ENCODE measurements at places on chromosomes 3 and 15.

- DNase-seq: no peak
Observed at GRCh38 chr15:28093752-28094535, 5.2 kb downstream of the OCA2 start.

- no peak for DNase-seq
Observed at GRCh38 chr3:4735243-4735642, 242.1 kb downstream of the ITPR1 start.

DNA sequence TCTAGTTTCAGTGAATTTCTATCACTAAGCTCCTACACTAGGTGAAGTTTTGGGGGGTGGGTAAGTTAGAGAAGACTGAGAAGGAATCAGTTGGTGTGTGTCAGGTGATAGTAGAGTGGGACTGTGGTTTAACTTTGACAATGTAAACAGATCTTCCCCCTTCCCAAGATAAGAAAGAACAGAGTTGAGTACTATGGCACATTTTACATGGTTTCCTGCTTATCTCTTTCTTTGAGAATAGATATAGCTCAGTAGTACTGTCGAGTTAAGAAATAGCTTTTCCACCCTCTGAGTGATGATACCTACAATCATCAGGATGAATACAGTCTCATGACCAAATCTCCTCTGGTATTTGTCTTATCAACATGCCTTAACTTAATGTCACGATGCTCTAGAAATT is 42.8 kb downstream of the GAP43 start:
- no peak for DNase-seq

GRCh38 chr15:38823263-38823662 is 258.6 kb upstream of the RASGRP1 start:
- no peak for DNase-seq

Measured in NCI-H510A treated with DMSO at 0.1 percent for 48 hours (cell line).